ENCODE measurements at places on chromosomes 1 and 21.

DNA sequence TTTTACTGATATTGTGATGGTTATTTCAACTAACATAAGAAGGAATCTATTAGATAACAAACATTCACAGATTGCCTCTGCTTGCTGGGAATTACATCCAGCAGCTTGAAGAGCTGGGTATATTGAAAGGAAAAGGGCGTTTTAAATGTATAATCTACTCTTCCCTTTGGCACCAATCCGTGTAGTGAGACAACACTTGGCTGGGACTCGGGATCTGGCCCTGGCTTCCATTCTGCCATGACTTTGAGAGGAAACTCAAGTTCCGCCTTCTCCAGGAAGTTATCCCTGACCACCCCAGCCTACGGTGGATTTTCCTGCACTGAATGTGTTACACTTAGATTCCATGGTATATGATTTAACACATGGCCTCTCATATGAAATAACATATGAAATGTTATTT lies 86.9 kb upstream of the UBE2U start:
- no peak for DNase-seq

DNA sequence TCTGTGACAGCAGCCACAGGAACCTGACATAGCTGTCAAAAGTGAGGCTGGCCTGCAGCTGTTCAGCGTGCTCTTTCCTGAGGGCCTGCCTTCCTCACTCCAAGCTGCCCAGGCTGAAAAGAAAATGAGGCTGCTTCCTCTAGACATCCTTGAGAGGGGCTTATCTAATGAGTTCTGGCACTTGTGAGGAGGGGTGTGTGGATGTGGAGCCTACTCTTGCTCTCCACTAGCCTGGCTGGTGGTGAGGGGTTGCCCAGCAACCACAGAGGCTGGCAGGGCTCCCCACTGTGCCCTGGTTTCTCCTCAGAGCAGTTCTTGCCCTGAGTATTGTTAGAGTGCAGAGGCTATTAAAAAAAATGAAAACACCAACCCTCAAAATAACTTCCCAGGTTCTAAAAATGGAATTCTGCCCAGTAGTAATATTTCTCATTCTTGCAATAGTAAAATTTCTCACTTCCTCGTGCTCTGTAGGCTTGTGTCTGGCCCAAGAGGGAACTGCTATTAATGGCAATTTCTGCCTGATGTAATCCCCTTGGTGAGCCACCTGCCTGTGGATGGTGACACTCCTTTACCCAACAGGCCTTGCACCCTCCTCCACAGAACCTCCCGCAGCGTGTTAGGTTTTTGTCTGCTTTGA lies 52.6 kb upstream of the EPS8L3 start:
- no peak for DNase-seq

DNA sequence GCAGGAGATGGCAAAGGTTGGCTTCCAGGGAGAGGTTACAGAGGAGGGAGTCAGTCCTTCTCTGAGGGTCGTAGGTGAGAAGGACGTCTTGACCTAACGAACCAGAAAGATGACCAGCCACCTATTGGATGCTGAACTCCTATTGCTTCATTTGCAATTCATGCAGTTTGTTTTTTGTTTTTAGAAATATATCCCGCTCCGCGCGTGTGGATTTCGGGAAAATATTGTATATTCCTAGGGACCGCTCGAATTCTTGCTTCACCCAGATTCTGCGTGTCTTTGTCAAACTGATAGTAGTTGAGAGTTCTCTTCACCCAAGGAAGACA lies 564 bp downstream of the DISP1 start:
- DNase-seq = no peak

GRCh38 chr1:85048296-85049064 lies at the start of gene MCOLN3:
Gene MCOLN3, minus strand, starts transcription at chr1:85048500. Its CDS starts 3,140 bp downstream, at chr1:85045360.
- peak; percentile 54 for DNase-seq

GRCh38 chr1:58158506-58159433 lies 387.8 kb downstream of the OMA1 start:
- no peak for DNase-seq

- no peak for DNase-seq
Observed at GRCh38 chr1:75785320-75785982, 605 bp upstream of the RABGGTB start.

- no peak for DNase-seq
Observed at GRCh38 chr1:82000221-82000620, 199.5 kb downstream of the ADGRL2 start.

DNA sequence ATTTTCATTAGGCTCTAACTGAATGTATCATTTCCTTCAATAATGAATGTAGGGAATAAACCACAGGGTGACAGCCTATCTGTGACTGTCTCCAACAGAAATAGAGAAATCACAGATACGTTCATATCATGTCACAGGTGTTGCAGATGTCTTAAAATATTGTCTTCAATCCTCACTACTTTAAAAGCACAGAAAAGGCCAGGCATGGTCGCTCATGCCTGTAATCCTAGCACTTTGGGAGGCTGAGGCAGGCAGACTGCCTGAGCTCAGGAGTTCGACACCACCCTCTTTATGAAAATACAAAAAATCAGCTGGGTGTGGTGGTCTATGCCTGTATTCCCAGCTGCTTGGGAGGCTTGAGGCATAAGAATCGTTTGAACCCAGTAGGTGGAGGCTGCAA lies 8.2 kb downstream of the CREG1 start:
- DNase-seq = no peak

GRCh38 chr1:30450148-30450817 lies 273.1 kb downstream of the MATN1 start:
- no peak for DNase-seq

DNA sequence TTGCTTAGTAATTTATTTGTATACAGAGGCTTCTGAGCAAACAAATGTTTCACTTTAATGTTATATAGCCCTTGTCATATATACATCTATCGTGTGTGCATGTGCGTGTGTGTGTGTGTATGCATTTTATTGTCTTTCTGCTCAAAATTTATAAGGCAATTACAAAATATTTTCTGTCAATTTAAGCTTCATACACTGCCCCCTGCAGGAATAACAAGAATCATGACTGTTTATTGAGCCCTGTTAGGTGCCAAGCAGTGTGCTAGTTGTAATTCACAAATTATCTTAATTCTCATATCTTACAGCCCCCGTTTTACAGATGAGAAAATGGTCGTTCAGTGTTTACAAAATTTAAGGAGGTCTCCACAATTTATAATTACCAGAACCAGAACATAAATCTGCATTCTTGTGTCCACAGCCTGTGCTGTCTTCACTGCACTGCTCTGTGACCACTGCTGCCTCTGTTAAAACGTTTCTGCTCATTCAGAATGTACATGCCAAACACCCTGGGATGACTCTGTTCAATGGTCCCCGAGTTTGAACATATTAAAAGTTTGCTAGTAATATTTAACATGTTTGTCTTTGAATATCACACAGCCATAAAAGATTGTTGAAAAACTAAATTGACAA lies 181.3 kb downstream of the ATP6V1G3 start:
- no peak for DNase-seq

DNA sequence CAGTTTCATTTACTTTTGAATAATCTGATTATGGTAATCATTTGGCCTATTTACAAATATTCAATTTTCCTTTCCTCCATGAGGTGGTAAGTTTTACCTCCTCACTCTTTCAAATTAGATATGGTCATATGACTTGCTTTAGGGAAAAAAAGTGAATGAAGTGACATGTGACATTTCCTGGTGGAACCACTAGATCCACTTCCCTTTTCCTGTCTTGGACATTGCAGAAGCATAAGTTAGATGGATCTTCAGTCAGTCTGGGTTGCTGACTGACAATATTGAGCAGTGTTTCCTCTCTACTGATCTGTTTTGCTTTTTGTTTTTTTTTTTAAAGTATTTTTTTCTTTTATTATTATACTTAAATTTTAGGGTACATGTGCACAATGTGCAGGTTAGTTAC lies 481.1 kb upstream of the PTBP2 start:
- DNase-seq = no peak

- no peak for DNase-seq
Observed at GRCh38 chr21:45163413-45164123, 89.2 kb downstream of the ADARB1 start.

GRCh38 chr1:91879733-91880132 lies 6.2 kb downstream of the TGFBR3 start:
- DNase-seq = no peak

DNA sequence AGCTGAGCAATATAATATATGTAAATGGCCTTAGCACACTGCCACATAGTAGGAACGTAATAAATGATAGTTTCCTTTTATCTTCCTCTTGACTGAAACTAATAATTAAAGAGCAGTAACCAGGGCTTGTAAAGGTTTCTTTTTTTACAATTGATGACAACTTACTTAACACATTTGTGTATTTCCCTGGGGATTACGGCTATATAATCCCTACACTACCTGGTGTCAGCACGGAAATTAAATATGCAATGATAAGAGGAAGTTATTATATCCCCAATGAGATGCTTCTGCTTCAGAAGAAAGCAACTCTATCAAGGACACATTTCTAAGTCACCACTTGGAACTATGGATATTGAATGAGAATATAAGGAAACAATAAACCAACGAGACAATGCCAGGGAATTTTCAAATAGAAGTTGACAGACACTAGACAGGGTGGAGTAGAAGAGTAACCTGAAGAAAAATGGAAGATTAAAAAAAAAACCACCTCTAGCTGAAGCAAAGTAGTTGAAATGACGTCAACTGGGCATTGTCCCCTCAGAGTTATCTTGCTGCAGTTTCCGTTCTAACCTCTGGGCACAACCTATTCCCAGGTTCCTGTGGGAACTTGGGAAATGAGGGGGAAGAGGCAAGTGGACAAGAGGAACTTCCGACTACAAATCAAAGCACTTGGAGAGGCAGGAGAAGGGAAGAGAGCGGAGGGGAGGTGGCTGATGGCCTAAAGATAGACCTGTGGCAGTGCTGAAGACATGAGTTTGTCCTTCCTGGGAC lies 66.5 kb downstream of the PLPP3 start:
- DNase-seq = no peak

- DNase-seq = no peak
Observed at GRCh38 chr1:148383966-148384365, 99.1 kb downstream of the PPIAL4G start.

- DNase-seq = no peak
Observed at GRCh38 chr1:235933766-235934116, 67.0 kb upstream of the LYST start.

- DNase-seq = no peak
Observed at GRCh38 chr1:109896681-109897080, 14.0 kb upstream of the CSF1 start.

DNA sequence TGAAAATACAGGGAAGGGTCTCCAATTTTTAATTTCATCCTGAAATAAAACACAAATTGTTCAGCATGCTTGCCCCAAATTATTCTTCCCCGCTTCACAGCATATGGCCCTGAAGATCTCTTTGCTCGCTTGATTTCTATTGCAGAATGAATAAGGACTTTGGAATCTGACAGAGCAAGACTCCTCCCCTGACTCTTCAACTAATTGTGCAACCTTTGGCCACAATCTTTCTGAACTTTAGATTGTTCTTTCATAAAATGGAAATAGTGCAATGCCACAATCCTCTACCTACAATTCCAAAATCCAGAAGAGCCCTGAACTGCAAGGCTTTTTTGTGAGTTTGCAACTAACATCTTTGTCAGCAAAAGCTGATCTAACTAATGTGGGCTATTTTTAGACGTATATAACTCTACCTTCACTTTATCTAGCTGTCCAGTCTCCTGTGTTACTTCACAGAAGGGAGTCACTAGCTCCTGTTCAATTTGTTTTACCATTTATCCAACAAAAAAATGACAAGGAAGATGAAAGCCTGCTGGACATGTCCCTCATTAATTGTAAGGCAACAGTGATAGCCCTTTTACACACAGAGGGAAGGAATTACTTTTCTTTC lies 13.4 kb downstream of the RNASEL start:
- no peak for DNase-seq

DNA sequence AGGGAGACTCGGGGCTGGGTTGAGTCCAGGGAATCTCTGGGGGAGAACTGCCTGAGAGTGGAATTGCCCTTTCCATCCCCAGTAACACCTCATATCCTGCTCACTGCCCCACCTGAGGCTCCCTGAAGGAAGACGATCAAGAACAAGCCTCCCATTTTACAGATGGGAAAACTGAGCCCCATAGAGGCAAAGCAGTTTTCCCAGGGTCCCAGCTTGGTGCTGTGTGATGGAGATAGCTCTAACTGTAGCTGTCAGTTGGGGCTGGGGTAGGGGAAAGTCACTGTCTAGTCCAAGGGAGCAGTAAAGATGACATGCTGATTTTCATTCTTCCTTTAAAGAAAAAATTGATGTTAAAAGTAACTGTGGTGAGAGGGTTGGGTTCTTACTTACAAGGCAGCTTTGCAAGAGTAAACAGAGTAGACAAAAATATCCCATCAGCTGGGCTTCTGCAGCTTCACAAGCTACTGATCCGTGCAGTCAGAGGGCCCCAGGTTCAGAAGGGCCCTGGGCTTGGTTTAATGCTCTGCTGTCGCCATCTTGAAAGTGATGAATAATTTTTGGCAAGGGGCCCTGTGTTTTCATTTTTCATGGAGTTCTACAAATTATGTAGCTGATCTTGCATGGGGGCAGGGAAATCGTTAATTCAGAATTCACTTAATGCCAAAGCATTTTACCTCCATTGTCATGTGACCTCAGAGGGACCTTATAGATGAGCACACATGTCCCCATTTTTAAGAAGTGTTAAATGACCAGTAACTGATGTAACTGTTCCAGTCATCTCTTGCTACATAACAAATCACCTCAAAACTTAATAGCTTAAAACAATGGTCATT lies 17.6 kb upstream of the TNFRSF1B start:
- no peak for DNase-seq

GRCh38 chr1:216944864-216945510 lies 221.8 kb upstream of the ESRRG start:
- DNase-seq = no peak

DNA sequence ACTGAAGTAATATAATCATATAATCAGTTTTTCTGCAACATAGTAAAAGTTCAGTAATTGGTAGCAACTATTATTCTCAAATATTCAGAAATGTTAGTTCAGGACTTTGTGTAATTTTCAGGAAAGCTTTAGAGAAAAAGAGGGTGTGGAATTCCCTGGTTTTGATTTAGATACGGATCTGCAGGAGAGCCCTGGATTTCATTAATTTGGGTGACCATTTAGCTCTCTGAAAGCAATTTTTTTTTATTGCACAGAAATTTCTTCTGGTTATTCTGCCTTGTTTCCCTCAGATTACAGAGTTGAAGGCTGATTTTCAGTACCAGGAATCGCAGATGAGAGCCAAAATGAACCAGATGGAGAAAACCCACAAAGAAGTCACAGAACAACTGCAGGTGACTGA lies 13.8 kb upstream of the STX12 start:
- no peak for DNase-seq

- no peak for DNase-seq
Observed at GRCh38 chr1:56477164-56478111, 101.9 kb downstream of the PLPP3 start.

GRCh38 chr1:246483569-246483933 lies 23.5 kb downstream of the SMYD3 start:
- no peak for DNase-seq

GRCh38 chr1:3159121-3159520 lies 90.1 kb downstream of the PRDM16 start:
- DNase-seq = no peak

GRCh38 chr21:19228226-19228625 lies 824.6 kb upstream of the TMPRSS15 start:
- DNase-seq = no peak

All from activated CD4-positive, alpha-beta memory T cell treated with anti-CD3 and anti-CD28 coated beads for 36 hours (primary cell).